ENCODE measurements at places on chromosomes 12 and 14.
A peak's percentile ranks its signal among the peaks of the same experiment; 100 is the strongest.

DNA sequence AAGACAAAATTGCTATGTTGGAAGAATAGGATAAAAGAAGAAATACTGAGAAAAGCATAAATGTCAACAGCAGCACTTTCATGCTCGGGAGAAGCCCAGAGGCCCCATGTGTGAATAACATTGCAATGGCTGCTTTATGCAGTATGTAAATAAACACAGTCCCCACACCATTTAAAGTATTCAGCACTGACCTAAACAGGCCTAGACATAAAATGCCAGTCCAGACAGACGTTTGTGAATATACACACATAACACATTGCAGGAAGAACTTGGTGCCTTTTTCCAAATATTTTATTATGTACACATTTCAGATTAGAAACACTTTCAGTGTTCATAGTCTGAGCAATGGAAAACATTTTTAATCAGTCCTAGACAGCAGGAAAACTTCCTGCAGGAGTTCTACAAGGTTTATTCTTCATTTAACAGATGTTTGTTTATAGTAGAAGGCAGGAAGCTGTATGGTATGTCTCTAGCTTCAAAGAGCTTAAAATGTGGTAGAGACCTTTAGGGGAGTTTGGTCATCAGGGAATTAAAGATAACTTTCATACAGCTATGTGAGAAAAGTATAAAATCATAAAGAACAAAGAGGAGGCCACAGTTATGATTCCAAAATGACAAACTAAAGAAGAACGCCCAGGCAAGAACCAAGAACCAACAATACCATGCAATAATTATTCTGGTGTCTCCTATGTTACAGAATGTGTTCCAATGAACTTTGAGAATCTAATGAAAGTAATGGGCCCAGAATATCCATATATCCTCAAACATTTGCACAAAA is 30.6 kb upstream of the SLC38A2 start:
- no peak for DNase-seq

DNA sequence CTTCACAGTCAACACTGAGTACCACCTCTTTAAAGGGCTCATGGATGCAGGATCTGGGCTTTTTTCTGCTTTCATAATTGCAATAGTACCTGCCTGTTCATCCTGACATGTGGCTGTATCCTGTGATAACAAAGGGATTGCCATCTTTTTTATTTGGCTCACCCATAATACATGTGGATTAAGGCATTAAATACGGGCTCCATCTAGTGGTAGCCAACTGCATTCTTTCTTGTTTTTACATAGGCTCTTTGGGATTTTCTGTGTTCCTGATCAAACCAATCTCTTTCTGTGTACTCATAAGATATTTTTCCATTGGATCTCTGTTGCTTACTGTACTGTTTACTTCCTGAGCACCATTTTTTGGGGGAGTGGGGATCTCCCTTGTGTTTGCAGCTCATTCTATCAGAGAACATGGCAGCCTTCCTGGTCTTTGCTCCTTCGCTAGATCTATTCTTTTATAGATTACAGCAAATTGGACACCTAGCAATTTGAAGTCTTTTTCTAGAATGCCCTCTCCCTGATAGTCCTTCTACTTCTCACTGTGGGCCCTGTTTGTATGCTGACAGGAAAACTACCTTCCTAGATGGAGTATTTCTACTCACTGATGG is 723.4 kb upstream of the MDGA2 start:
- peak; percentile 44 for DNase-seq

- no peak for DNase-seq
These were observed 35.0 kb downstream of the GIT2 start for GRCh38 chr12:109961201-109961600.

DNA sequence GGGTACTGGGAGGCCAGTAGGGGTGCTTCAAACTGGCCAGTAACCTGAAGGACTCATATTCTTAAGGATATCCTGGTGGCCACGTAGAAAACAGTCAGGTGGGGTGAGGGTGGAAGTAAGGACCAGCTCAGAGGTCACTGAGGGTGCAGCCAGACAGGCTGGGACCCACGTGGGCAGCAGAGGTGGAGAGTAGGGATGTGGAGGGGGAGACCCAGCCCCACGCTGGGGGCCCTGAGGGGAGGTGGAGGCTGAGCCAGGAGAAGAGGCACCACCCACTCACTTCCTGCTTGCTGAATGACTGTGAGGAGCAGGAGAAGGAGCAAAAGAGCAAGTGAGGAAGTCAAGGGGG is 12.6 kb upstream of the SERPINA3 start:
- DNase-seq, result peak; percentile 39

DNA sequence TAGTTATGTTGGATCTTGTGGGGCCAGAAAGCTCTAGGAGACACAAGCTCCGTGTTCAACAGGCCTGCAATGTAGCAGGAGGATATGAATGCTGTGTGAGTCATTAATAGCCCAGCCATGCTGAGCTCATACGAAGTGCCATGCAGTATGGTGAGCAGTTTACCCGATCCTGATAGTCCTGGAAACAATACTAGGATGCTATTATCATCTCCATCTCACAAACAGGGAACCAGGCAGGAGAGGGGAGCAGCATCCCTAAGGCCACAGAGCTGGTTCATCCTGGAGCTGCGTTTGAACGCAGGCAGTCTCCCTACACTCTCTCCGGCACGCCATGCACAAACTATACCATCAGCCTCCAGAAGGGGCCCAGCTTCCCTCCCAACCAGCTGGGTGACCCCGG is 20.5 kb downstream of the TTC7B start:
- DNase-seq, result peak; percentile 90

DNA sequence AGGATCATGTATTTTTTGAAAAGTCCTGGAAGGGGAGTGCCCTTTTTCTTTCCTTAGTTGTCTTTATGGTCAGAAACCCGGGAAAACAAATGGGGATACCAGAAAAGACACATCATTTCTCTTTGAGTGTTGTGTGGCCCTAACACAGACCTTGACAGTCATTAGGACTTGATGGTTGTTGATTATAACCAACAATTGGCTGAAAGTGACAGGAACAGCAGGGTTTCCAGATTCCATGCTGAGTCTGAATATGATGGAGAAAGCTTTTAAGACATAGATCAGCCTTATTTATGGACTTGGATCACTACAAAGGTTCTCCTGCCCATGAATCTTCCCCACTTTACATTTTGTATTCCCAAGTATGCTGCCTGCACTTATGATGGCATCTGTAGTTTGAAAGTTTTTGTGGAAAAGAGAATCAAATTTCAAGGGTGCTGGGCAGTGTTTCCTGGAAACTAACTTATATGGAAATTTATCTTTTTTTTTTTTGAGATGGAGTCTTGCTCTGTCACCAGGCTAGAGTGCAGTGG is 30.4 kb downstream of the POLR3B start:
- no peak for DNase-seq

- DNase-seq, result peak; percentile 66
These were observed 305.6 kb downstream of the RAD51B start for GRCh38 chr14:68124979-68125731.

GRCh38 chr14:44287858-44288257 is 219.2 kb downstream of the FSCB start:
- peak; percentile 16 for DNase-seq

DNA sequence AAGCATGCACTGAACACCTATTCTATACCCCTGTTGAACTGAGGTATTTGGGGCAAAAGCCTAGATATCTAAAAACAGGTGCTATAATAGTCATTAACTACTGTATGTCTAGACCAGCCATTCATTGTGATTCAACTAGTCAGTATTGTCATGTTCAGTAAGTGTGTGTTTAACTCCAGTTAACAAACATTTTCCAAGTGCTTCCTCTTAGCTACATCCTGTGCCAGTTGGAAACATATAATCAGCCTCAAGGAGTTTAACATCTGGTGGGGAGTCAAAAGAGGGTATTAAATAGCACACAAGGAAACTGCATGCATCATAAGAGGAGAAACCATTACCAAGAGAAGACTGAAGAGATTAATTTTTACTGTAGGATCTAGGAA is 20.4 kb downstream of the TMTC1 start:
- DNase-seq, result no peak

DNA sequence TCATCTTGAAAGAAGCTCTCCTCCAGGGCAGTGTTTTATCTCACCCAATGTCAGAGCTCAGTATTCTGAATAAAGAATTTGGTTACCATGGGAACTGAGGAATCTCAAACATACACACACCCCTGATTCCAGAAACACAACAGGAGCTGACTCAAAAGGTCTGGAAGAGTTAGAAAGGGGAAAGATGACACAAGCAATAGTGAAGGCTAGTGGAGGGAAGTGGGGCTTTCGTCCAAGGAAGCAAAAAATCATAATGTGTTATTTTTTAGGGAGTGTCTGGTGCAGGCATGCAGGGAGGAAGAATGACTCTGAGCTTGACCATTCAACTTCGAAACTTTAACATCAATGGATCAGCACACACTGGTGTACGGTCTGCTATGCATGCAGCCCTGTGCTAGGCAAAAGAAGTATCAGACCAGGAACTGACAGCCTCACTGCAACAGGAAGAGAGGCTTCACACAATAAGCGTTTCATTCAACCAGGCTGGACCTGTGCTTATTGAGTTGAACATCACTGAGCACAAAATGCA is 20.3 kb downstream of the HEBP1 start:
- DNase-seq, result peak; percentile 97

DNA sequence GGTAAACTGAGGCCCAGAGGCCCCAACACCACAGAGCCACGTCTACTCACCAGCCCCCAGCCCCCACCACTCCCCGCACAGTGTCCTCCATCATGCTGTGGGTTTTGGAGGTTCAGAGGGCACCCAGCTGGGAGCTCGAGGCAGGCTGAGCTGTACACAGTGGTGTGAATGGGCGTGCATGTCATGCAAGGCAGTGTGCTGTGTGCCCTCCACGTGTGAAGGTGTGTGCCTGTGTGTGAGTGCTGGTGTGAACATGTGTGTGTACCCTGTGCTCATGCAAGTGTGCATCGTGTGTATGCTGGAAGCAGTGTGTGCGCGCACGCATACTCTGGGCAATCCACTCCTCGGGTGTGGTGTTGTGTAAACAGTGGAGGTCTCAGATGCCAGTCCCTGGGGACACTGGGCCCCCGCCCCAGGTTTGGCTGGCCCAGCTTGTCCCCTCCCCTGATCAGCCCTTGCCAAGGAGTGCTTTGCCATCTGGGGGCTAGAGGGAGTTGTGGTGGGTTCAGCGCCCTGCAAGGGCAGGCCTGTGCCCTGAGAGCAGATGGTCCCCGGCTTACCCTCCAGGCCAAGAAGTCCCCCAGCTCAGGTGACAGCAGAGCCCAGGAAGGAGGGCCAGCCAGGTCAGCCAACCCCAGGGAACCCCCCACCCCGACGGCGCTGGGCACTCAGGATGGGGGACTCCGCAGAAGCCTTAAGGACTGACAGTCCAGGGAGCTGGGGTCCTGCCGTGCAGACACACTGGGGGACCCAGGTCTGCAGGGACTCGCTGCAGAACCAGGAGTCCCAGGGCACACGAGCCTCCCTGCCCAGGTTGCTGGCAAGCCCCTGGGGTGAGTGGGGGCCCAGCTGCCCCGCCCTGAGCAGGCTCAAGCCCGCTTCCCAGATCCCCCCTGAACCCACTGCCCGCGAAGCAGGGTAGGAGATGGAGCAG is 23.8 kb upstream of the GPR132 start:
- DNase-seq, result no peak

GRCh38 chr12:10276774-10277173 is 30.9 kb upstream of the KLRD1 start:
- DNase-seq, result no peak

GRCh38 chr14:56490379-56490778 is 89.2 kb upstream of the TMEM260 start:
- peak; percentile 59 for DNase-seq

- no peak for DNase-seq
These were observed 446.4 kb downstream of the EGLN3 start for GRCh38 chr14:33504246-33505099.

GRCh38 chr12:113524495-113524894 is 52.8 kb upstream of the LHX5 start:
- no peak for DNase-seq

DNA sequence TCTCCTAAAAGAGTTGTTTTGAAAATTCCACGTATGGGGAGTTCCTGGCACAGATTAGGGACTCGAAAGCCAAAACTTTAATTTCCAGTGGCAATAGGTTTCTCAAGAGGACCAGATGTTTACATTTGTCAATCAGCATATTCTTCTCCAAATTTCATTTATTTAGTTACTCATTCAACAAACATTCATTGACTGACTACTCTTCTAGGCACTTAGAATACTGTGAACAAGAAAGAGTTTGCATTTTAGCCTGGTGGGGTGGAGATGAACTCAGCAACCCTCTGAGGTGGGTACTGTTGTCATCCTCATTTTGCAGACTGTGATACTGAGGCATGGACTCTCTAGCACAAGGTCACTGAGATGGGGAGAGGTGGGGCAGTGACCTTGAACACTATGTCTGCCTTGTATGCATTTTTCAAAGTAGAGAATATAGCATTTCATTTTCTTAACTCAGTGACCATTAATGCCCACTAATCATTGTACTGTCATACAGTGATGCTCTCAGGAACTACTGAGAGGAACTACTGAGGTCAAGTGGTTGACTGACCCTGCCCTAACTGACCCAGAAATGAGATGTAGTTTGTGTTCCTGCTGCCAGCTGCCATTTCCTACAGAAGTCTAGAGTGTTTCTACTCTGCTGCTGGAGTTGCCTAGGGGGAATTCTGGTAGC is 2.2 kb downstream of the L3HYPDH start:
- peak; percentile 81 for DNase-seq

GRCh38 chr14:79405512-79405910 is 805.8 kb downstream of the DIO2 start:
- DNase-seq, result no peak

GRCh38 chr14:93045965-93046704 is 69.6 kb downstream of the ITPK1 start:
- DNase-seq, result peak; percentile 56

- DNase-seq, result peak; percentile 12
These were observed 91.5 kb downstream of the FBXL14 start for GRCh38 chr12:1502831-1503230.

DNA sequence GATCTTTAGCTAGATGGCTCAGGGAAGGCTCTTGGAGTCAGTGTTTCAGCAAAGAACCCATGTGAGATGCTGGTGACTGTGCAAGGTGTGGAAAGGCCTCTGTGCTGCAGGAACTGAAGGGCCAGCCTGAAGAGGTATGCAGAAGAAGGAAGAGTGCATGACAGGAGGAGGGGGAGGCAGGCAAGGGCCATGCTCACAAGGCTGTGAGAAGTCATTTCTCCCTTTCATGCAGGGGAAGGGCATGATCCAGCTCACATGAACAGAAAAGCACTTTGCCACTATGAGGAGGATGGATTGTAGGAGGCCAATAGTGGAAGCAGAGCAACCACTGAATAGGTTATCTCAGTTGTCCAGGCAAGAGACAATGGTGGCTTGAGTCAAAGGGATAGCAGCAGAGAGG is 83.7 kb downstream of the SSPN start:
- DNase-seq, result no peak

GRCh38 chr12:104181313-104181712 is 34.3 kb upstream of the TXNRD1 start:
- DNase-seq, result peak; percentile 74

GRCh38 chr12:15931590-15932053 is 20.5 kb downstream of the DERA start:
- DNase-seq, result peak; percentile 48

GRCh38 chr12:3155702-3156370 is 78.7 kb downstream of the TSPAN9 start:
- DNase-seq, result no peak

DNA sequence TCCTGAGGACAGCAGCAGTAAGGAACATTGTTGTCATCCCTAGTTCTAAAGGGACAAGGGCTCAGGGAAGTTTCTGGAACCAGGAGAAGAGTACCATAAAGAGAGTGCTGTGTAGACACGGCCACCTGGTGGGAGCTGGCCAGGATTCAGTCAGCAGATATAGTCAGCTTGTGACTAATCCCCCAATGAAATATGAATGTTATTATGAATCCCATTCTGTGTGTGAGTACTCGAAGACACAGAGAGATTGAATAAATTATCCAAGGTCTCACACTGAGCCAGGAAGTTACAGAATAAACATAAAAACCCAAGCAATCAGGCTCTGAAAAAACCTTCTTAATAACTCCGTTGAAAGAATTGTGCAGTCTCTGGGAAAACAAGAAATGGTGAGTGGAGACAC is 1359.5 kb downstream of the AACS start:
- DNase-seq, result peak; percentile 28

All from cardiac fibroblast (primary cell).